ENCODE measurements at places on chromosomes 12 and 14.

DNA sequence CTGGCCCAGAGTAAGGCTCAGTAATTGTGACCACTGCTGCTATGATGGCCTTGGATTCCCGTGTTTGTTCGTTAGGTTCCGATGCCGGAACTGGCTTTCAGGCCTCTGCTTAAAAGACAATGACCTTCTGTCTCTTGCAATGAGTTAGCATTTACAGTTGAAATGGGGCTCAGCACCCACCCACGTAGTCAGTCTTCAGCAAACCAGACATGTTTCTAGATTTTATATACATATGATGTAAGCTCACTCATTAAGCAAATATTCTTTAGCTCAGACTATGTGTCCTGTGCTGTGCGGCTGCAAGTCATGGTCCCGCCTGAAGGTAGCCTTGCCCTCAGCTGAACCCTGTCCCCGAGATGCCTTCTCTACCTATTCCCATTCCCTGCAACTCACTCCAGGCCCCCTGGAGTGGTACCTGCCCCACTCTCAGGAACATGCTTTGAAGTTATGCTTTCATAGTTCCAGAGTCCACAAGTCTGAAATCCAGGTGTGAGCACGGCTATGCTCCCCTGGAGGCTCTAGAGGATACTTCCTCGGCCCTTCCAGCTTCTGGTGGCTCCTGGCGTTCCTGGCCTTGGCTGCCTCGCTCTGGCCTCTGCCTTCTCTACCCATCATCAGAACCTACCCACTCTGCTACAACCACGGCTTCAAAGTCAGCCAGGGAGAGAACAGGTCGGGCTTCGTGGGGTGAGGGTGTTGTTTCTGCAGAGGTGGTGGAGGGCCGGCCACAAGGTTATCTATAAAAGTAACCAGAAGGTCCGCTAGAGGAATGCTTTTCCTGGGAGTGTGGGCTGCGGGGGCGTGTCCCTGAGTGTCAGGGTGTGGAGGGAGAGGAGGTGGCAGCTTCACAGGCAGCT lies 157.8 kb downstream of the RBM19 start:
- no peaks in the 10 kb centered on the region for H3K4me1 ChIP-seq
- no peaks in the 10 kb centered on the region for H3K27me3 ChIP-seq
- no peak overlapping the region for H3K27ac ChIP-seq
- no peak for DNase-seq

- no peak for DNase-seq
Measured at GRCh38 chr12:6774499-6775062, 2.3 kb downstream of the LAG3 start.

DNA sequence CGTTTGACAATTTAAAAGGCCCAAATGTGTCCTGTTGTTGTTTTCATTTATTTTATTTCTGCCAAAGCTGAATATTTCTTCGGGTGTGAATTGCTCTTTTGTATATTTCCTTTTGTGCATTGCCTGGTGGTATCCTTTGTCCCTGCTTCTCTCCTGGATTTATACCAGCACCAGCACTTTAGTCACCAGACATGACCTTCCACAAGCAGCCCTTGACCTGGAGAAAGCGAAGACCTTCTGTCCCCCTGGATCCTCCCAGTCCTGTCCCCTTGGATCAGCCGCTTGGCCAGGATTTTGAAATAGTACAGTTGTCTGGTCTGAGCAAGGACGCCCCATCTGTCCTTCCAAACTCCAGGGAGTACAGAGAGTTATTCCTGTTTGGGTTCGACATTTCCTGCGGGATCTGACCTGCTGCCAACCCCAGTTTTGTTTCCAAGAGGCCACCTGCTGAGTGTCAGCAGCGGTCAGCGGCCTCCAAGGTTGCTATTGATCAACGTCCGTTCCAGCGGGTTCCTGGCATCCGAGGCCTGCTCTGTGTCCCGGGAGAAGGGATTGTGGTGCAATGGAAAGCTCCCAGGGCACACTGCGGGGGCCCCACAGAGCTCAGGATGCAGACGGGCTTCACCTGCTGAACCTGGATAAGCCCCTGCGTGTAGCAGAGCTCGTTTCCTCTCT lies 45.1 kb upstream of the CHGA start:
- no peaks in the 10 kb centered on the region for H3K4me1 ChIP-seq
- no peak for DNase-seq
- H3K27me3 ChIP-seq: no peaks in the 10 kb centered on the region
- H3K4me3 ChIP-seq: no peak overlapping the region

DNA sequence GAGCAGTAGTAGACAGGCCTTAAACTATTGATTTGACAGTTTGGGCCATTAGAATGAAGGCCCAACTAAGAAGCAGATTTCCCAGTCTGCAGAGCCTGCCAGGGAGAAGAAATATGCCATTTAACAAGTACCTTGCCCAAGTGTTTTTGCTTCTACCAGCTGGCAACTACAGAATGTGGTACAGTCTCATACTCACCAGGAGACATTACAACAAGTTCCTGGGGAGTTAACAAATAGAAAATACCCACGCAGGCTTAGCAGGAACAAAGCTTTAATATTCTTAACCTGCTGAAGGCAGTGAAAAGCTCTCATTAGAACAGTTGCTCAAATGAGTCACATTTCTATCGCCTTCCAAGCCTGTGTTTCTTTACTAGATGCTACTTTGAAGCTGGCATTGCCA lies 241.0 kb downstream of the TMEM117 start:
- no peaks in the 10 kb centered on the region for H3K27me3 ChIP-seq
- no peaks in the 10 kb centered on the region for H3K36me3 ChIP-seq
- no peak overlapping the region for H3K27ac ChIP-seq
- no peaks in the 10 kb centered on the region for H3K4me1 ChIP-seq

DNA sequence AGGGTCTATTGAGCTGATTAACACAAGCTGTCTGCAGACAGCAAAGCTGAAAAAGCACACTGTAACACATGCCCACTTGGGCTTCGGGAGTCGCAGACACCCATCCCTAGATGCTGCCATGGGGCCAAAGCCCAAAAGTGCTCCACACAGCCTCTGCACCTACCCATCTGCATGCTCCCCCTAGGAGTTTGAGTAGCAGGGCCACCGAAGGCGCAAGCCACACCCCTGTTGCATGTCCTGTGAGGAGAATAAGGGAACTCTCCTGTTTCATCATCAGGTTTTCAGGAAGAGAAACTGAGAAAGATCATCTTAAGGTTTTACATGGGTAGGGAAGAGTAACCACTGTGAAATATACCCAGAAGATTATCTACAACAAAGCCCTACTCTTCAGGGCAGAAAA lies 5.6 kb upstream of the ST8SIA1 start:
- no peak overlapping the region for H3K4me3 ChIP-seq
- no peaks in the 10 kb centered on the region for H3K36me3 ChIP-seq
- H3K27me3 ChIP-seq: peaks cover 1% of the 10 kb centered on the region
- H3K27ac ChIP-seq: no peak overlapping the region

DNA sequence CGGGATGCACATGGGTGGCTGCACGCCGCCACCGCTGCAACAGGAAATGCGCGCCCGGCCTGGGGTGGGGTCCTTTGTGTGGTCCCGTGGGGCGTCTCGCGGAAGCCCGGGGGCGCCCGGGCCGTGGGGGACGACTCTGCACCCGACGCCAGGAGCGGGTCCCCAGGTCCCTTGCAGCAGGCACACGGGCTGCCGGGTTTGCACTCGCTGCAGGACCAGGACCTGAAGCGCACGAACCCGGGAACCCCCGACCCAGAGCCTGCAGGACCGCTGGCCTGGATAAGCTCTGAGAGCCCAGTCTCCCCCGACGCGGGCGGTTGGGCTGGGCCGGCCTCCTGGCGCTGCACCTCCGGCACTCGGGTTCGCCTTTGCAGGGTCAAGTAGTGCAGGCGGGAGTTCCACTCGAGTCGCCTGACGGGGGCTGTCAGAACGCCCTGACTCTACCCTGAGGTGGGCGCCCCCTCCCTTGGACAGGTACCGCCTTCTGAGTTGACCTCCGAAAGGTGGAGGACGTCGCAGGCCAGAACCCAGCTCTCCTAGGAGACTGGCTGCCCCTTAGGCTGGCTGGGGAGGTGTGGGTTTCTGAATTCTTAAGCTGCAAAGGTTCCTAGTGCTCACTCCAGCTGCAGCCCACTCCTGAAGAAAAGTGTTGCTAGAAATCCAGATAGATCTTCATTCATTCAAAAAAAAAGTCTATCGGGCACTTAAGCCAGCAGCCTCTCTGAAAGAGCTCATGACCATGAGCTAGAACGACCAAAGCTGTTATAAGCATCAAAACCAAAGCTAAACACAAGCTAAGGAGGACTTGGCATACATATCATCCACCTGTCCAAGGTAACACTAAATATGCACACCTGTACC lies 68.0 kb downstream of the RNF34 start:
- H3K27me3 ChIP-seq: no peaks in the 10 kb centered on the region
- H3K36me3 ChIP-seq: no peaks in the 10 kb centered on the region
- DNase-seq: no peak
- peak overlapping the region; percentile 77 for H3K4me3 ChIP-seq

GRCh38 chr12:32891956-32892355 lies 4.6 kb downstream of the PKP2 start:
- no peak overlapping the region for H3K27ac ChIP-seq
- H3K4me1 ChIP-seq: peaks cover 19% of the 10 kb centered on the region
- no peak overlapping the region for H3K4me3 ChIP-seq
- H3K27me3 ChIP-seq: peaks cover 7% of the 10 kb centered on the region

GRCh38 chr14:92990456-92991430 lies 67.8 kb downstream of the CHGA start:
- H3K27ac ChIP-seq: peak overlapping the region; percentile 7
- H3K4me3 ChIP-seq: no peak overlapping the region
- no peaks in the 10 kb centered on the region for H3K36me3 ChIP-seq

DNA sequence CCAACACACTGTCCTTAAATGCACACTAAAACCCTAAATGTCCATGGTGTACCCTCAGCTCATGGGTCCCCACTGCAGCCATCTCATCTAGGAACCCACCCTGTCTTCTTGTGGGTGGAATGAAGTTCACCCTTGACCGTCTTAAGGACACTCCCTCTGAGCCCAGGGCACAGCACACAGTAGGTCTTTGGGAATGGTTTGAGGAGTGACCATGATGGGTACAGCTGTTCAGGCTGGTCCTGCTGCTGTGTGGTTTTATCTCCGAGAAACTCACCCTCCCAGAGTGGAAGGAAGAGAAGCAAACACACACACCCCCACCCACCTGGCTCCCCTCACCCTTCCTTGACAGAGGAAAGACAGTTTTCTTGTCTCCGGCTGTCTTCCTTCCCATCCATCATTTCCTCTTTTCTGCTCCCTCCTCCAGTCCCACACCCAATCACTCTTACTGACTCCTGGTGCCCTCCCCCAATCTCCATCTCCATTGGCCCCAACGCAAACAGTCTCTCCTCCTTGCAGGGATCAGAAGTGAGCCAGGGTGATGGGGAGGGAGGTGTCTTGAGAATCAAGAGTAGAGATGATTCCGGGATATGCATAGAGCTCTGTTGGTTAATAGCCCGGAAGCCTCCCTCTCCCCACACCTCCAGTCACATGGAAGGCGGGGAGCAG lies 105.9 kb upstream of the LHX5 start:
- H3K36me3 ChIP-seq: no peaks in the 10 kb centered on the region
- no peaks in the 10 kb centered on the region for H3K4me1 ChIP-seq
- H3K27me3 ChIP-seq: no peaks in the 10 kb centered on the region
- DNase-seq: no peak
